ENCODE measurements at places on chromosomes 4 and X.

DNA sequence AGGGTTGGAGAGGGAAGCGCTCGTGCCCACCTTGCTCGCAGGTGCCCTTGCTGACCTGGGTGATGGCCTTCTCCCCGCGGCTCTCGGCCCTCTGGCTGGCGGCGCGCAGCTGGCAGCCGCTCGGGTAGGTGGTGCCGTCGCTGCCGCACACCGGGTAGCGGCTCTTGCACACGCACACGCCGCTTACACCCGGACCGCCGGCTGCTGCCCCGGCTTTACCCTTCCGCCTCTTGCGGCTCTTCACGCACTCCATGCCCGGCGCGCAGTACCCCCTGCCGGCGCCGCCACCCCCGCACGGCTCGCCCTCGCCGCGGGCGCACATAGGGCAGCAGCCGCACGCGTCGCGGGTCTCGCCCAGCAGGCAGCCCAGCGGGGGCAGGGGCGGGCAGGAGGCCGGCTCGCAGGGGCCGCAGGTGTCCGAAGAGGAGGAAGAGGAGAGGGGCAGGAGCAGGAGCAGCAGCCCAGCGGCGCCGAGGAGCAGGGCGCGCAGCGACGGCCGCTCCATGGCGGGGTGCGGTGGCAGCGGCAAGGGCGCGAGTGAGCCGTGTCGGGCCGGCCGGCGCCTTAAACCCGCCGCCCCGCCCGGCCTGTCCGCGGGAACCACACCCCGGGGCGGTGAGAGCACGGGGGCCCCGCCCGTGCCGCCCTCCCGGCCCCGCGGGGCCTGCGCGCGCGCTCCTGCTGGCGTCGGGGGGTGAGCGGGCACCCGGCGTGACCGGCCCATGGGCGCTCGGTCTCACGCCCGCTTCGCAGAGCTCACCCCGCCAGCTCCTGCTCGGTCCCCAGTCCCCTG lies at the start of gene IGFBP7:
Gene IGFBP7, minus strand, starts transcription at position 539 of the 793 bp plus-strand sequence. Its CDS starts 34 bp downstream, at position 505.
- DNase-seq: no peak

GRCh38 chr4:116385583-116385982 lies 699.8 kb downstream of the TRAM1L1 start:
- DNase-seq: no peak

DNA sequence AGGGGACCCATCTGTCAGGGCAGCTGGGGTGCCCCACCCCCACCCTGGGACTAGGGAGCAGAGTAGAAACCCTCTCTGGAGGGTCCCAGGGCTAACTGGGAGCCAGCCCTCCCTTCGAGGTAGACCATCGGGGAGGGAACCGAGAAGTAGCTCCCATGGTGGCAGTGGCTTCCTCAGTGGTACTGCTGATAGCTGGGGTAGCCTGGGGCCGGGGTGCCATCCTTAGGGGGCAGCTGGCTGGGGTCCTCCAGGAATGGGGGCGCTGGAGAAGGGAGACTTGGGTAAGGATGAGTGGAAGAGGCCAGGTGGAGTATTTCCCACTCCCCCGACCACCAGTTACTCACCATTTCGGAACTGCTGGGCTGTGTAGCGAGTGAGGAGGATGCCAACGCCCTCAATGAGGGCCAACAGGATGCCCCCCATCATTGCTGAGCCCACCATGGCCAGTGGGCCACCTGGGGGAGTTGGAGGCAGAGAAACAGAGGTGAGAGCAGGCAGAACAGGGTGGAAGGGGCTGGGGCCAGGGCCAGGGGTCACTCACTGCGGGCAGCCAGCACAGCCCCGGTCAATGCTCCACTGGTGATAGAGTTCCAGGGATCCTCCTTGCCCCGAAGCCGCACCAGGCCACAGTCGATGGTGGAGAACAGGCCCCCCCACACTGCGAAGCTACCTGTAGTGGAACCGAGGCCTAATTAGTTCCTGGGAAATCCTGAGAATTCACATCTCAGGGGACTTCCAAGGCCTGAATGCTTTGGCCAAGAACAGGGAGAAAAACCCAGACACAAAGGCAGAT lies 3.8 kb downstream of the TIMM17B start:
- no peak for DNase-seq

DNA sequence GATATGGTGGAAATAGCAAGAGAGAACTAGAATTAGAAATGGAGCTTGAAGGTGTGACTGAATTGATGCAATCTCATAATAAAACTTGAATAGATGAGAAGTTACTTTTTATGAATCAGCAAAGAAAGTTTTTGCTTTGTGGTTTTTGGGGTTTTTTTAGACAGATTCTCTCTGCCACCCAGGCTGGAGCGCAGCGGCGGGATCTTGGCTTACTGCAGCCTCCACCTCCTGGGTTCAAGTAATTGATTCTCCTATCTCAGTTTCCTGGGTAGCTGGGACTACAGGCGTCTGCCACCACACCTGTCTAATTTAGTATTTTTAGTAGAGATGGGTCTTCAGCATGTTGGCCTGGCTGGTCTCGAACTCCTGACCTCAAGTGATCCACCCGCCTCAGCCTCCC lies 23.7 kb upstream of the NEIL3 start:
- DNase-seq: no peak

DNA sequence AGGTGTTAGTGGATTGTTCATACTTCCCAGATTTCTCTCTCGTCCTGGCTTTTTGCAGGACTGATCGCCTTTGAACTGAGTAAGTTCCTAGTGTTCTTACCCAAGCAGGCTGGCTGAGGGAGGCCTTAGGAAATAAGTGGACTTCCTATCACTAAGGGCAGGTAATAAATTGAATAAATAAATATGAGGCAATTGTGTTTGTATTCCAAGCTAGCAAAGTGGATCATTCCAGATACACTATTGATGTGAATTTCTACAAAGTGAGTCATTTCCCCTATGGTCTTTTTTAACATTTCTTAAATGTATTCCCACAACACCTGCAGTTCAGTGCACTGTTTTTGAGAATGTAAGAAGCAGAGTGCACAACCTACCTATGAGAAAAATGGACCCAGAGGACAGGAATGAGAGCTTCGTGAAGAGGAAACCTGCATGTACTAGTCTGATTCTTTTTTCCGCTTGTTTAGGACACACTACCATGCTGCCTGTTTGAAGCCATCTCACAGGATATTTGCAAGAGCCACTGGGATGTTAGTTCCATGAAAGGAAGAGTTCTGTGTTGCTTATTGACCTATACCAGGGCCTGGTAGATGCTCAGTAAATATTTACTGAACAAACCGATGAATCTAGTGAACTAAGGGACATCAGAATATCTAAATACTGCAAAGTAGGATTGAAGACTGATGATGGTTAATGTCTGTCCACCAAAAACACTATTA lies 29.0 kb upstream of the SMAD1 start:
- no peak for DNase-seq

GRCh38 chr4:3338321-3338838 lies 45.6 kb downstream of the RGS12 start:
- DNase-seq: no peak

GRCh38 chr4:88826771-88827170 lies 129.1 kb upstream of the NAP1L5 start:
- no peak for DNase-seq

- DNase-seq: no peak
Measured at GRCh38 chrX:31227250-31227649, 155.4 kb upstream of the FTHL17 start.

Data from GM19239 (cell line).